ENCODE measurements at places on chromosomes 4 and X. TPM values are rescaled to one million over a fixed set of nuclear protein-coding genes. Genes with fewer than 3 reads are reported as not detected.

Gene RAB39B
- total RNA-seq: 0.77 TPM

Gene KLHL2
- total RNA-seq: 9.9 TPM

DNA sequence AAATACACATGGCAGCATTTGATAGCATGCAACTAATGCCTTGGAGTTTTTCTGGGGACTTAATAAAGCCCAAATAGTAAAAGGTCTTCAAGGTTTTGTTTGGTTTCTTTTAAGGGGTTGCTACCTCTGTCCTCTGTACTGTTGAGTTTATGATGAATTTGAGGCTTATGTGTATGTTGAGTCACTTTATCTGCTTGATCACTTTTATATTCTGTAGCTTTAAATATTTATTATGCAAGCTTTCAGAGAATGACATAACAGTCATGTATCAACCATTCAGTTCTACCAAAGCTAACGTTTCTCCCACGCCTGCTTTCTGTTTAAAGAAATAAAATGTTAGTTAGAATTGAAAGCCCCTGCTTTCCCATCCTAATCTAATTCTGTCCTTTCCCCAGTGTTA is 122.2 kb downstream of the NHS start:
- DNase-seq: no peak

GRCh38 chr4:124854968-124855367 is 142.4 kb upstream of the ANKRD50 start:
- no peak for DNase-seq

- no peak for DNase-seq
Observed at GRCh38 chr4:3820806-3821579, 54.8 kb downstream of the ADRA2C start.

Gene CFAP99
- total RNA-seq: not detected

Gene NDP
- 33.0 TPM for total RNA-seq

Gene ANXA10
- not detected for total RNA-seq

- no peak for DNase-seq
Observed at GRCh38 chr4:183971929-183972490, 66.9 kb downstream of the STOX2 start.

GRCh38 chr4:2254665-2255500 is 7.0 kb downstream of the MXD4 start:
- peak; percentile 7 for DNase-seq

DNA sequence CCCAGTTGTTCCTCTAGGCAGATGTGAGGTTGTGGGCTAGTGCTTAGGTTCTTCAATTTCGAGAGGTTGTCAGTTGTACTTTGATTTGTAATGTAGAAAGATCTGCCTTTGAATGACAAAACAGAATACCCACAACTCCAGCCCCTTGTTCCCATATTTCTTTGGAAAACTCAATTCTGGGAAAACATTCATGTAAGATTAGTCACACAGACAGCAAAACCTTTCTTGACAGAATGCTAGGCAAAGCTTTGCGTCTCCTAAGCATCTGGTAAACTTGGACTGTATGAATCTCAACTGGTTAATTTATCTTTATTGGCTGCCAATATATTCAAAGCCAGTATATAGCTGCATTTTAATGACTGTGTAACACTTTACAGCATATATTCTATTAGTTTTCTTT is 34.9 kb downstream of the NOCT start:
- DNase-seq: no peak
